ENCODE measurements at places on chromosomes 6 and 20.

GRCh38 chr6:129932321-129932720, 71.2 kb upstream of the TMEM244 start:
- DNase-seq: no peak

DNA sequence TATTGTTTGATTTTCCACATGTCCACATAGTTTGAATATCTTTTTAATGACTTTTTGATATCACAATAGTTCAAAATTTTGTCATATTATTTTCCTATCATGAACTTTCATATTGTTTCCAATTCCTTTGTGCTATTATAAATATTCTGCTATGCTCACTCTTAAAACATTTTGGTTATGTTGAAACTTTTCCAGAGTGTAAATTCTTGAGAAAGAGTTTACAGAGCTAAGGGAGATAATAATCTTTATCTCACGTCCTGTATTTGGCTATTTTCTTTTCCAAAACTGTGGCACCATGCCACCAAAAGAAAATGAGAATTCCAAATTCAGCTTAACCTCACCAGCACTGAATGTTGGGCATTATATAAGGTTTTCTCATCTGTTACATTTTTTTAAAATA, 210.9 kb downstream of the TFAP2B start:
- no peak for DNase-seq

DNA sequence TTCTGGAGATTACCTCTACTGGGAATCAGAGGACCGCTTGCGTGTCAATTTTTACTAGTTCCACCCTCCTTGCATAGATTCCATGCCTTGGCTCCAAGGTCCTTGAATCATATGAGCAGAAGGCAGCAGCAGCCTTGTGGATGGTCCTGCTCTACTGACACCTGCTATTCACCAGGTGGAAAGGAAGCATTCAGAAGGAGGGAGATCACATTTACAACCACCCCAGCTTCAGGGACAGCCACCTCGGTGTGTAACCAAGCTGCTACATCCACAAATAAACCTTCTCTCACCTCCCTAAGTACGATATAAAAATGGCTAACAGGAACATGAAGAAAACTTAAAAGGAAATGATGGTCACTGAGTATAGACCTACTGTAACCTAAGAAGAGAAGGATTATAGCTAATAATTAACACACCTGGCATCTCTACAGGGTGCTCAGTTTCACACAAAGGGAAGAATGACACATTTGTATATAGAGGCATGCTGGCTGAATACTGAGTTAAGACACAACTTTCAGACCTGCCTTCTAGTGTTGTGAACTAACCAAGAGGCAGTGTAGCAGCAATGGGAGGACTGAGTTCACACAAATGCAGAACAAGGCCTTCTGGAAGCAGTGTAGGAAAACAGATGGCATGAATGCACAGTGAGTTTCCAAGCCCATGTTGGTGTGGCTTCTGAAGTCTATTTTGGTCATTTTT, 46.3 kb upstream of the SRPK1 start:
- DNase-seq: no peak

GRCh38 chr6:168643401-168643800, 202.4 kb downstream of the SMOC2 start:
- no peak for DNase-seq

- no peak for DNase-seq
Observed at GRCh38 chr20:37498066-37498665, 22.9 kb upstream of the NNAT start.

DNA sequence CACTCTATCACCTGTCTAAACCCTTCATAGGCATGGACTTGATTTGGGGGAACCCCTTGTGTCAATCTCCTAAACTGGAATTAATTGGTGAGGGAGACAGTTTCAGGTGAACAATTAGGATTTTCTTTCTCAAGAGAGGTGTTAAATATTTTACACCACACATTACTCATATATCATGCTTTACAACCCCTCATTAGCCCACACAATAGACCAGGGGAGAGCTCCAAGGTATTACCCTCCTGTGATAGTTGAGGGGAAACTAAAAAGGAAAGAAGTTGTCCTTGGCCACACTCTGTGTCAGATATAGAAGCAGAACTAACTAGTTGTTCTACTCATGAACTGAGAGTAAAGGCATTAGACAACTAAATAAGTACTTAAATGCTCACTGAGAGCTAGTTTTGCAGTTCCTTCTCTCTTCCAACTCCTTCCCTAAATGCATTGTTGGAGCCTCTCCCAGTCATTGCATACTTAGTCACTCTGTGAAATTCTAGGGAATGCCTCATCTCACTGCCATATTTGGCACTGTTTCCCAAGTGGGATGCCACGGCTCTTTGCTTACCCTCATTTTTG, 183.7 kb upstream of the CEP162 start:
- no peak for DNase-seq

All from left renal cortex interstitium (tissue), 4 donors.